ENCODE measurements at places on chromosomes 3 and 15.

GRCh38 chr3:37668818-37669610 lies 192.7 kb upstream of the CTDSPL start:
- DNase-seq: no peak

GRCh38 chr3:46245146-46245545 lies 2.9 kb downstream of the CCR3 start:
- DNase-seq: no peak

- DNase-seq: no peak
These were observed 10.3 kb downstream of the DCBLD2 start for GRCh38 chr3:98890965-98891910.

DNA sequence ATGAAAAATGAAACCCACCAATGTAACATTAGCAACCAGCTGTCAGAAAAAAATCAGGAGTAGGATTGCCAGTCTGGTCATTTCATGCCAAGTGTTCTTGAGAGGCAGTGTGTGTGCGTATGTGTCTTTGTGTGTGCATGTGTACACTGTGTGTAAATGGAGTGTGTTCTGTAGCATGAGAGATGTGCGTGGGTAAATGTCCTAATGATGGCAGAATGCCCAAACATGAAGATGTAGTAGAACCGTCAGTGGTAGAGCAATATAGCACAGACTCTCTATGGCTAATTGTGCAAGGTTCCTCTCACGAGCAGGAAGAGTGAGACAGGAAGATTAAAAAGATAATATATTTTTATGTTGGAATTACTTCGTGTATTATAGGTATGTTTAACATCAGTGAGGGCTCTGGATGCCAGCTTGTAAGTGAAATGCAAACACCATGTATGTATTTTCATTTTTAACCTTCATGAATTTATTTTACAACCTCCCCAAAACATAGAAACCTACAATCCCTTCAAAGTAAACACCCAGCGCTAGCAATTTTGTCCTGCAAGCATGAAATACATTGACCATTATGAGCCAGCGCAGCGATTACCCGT lies 1038.7 kb downstream of the IGSF11 start:
- no peak for DNase-seq

DNA sequence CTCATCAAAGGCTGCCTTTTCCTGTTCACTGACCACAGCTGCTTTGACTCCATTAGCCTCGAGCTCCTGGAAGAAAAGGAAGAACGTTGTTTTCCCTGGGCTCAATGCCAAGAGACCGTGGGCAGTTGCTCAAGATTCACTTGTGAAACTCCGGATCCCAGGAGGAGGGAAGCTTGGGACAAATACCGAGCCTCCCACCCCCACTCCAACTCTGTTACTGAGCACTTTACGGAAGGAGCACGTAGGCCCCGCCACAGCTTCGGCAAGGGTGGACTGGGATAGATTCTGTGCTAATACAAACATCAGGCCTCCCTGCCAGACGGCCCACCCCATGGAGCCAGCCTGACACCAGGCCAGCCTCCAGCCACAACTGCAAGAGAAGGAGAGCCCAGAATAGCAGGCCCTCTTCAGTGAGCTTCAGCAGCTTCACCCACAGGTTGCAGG lies 10.8 kb upstream of the FANCD2 start:
- no peak for DNase-seq

DNA sequence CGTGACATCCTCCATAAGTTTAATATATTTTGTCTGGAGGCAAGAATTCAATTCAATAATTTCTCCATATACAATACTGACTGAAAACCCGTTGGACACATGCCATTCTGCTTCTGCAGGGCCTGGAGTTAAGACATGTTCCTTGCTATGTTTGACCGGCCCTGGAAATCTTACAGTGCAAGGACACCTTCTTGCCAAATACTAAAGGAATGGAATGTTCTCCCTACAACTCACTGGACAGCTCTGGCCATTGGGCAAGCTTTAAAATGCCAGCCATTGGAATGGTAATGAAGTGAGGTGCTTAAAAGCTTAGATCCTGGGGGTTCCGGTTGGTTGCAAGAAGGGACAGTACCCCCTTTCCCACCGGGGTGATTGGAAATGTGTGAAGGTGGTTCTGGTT lies 329.8 kb upstream of the PROK2 start:
- DNase-seq: no peak

DNA sequence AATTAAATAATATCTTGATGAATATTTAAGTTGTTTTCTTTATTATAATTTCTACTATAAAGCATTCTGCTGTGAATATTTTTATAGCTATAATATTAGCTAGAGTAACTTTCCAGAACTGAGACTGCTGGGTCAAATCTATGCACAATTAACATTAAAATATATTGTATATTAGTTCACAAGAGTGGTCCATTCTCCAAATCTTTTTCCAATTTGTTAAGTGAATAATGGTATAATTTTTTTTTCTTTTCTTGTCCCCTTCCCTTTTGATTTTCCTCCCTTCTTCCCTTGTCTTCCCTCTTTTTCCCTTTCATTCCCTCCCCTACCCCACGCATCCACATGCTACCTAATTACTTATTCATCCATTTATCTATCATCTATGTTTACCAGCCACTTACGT lies 977.5 kb downstream of the TUSC7 start:
- DNase-seq: no peak

DNA sequence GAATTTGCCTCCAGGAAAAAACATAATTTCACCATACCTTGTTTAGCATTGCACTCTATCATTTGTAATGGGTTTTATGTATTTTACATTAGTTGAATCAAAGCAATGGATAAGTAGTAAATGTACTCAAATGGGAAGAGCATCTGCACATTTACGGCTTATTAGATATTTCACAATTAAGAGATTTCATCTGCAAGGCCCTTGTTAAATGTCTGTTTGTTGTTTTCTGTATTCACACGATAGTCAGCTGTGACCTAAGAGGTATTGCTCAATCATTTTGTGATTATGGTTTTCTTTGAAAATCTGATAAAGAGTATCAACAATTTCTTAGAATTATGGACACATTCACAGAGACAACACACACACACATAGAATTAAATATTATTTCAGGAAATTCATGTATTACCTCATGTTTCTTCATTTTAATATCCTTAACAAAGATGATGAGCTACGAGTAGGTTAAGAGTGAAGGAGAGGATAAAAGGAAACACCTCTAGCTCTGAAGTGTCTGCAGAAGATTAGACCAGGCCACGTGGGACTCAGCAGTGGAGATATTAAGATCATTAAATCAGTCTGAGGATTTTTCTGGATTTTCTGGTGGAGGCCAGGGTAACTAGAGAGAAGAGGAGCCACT lies 121.9 kb upstream of the POU1F1 start:
- DNase-seq: no peak

DNA sequence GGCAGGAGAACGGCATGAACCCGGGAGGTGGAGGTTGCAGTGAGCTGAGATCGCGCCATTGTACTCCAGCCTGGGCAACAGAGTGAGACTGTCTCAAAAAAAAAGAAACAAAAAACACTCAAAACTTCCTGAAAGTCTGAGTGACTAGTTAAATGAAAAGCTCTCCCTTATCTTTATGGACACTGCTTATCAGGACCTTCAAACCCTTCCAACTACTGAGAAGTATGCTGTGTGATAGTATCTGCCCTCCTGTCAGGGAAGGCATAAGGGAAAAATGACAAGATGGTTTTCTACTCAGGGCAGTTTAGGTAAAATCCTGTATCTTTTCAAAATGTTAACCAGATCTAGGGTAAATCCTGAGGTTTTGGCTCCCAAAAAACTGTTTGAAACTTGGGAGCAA lies 21.8 kb downstream of the EMC7 start:
- DNase-seq: no peak

DNA sequence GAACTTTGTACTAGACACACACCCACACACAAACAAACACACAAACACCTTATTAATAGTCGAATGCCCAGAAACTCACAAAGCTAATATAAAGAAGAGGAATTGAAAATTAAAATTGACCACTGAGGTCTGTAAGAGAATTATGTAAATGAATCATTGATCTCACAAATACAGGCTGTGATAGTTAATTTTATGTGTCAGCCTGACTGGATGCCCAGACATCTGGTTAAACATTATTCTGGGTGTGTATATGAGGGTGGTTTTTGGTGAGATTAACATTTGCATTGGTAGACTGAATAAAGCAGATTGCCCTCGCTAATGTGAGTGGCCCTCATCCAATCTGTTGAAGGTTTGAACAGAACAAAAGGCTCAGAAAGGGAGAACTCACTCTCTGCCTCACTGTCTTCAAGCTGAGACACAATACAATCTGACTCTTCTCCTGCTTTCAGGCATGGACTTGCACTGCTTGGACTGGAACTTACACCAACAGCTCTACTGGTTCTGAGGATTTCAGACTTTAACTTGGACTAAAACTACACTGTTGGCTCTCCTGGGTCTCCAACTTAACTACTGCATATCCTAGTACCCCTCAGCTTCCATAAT lies 199.4 kb upstream of the TTC14 start:
- no peak for DNase-seq

GRCh38 chr3:12759097-12759679 lies at the start of gene TMEM40:
Gene TMEM40, minus strand, starts transcription at chr3:12759259. Its CDS starts 9,427 bp downstream, at chr3:12749832.
- DNase-seq: no peak

DNA sequence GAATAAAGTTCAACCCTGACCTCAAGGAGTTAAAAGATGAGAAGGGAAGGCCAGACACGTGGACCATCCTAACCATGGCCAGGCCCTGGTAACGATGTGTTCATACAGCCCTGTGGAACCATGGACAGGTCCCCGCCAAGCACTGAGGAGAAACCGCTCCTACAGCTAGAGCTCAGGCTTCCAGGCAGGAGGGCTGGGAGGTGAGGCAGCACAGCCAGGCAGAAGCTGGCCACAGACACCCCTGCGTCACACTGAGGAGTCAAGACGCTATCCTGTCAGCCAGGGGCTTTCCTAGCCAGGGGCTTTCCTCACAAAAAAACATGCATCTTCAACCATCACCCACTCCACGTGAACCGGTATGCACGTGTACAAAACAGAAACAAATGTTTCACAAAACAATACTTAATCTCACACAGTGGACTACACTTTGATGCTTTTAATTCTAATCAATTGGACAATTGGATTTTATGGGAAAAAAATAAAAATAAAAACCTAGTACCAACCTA lies 73.2 kb downstream of the TBC1D2B start:
- DNase-seq: no peak

GRCh38 chr3:9686703-9687102 lies 16.9 kb upstream of the CPNE9 start:
- no peak for DNase-seq

DNA sequence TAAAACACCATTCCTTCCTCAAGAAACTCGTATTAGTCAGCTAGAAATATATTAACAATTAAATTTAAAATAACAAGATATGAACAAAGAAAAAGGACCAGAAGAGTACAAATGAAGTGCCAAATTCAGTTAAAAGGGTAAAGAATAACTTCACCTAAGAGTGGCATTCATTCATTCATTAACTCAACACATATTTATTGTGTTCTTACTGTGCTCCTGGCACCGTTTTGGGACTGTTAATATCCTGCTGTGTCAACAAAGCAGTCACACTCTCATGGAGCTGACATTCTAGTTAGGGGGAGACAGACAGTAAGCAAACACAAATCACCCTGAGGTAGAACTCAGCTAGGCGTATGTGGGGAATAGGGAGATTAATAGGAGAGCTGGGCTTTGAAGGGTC lies 123.6 kb upstream of the DPPA4 start:
- no peak for DNase-seq

DNA sequence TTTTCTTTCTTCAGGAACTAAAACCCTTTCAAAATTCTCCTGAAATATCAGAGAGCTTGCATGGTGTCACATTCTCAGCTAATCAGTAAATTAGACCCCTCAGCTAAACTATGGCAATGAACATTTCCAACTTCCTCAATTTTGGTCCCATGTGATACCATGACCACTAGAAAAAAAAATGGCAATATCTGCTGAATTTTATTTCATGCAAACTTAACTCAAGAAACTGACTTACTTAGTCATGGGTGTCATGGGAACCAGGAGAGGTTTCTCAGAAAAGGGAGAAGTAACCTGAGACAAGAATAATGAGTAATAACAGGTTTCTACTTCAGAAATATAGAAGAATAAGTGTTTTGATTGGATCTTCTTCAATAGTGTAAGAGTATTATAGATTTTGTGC lies 784.6 kb upstream of the ALCAM start:
- DNase-seq: no peak

DNA sequence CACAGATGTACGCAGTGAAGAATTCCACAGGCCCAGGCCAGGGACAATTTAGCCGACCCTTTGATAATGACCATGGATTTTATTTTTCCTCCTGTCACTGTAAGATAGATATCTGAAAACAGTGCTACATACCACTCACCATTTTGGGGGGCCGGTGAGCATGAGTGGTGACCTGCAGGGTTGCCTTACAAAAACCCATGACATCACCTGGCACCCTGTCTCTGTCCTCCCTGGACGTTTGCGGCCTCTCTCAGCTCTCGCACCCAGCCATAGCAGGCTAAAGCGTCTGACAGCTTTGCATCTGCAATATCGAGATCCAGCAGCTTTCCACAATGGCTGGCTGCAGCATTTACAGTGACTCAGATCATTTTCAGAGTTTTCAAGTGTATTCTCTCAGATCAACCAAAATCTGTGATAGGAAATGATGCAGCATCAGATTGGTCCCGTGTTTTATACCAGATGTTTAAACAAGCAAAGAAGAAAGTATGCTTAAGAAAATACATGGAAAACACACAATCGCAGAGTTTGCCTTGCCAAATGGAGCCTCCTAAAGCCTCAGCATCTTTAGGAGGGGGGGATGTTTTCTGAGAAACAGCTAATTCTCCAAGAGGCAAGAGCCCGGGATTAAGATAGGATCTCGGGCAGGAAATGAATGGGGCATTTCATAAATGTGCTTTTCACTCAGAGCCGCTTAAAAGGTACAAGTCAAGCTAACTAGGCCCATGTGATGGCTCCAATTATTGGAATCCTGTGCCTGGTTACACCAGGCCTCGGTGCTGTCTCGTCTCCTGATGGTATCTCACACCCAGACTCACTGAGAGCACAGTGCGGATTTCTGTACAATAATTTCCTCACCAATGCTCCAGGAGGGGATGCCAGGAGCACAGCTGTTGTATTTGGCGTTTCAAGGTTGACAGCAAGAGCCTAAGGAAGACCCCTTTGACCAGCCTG lies 257.3 kb downstream of the XXYLT1 start:
- no peak for DNase-seq

GRCh38 chr3:46665763-46666452 lies 27.6 kb downstream of the ALS2CL start:
- no peak for DNase-seq

GRCh38 chr15:31106495-31107300 lies 5.2 kb upstream of the TRPM1 start:
- DNase-seq: no peak

DNA sequence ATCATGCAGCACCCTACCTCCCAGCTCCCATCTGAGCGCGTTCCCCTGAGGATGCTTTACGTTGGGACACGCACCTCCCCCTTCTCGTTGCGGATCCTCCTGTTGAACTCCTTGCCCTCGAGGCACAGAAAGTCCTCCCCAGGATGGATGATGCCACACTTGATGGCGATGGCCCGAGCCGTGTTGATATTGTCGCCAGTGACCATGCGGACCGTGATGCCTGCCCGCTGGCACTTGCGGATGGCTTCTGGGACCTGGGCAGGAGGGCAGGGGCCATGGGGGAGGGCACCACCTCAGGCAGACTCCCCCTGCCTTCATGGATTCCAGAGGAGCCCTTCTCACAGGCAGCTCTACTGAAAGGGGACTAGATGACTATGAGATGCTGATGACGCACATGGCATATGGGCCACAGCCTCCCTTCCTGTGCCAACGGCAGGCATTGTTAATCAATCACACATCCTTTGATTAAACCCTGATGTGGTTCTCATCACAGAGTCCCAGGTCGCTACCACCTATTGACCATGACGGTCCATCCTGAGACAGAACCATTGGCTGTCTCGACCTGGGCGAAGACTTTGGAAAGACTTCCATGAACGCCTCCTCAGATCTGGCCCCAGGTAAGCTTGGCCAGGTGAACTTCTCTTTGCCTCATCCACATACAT lies 29.5 kb upstream of the SEC13 start:
- no peak for DNase-seq
